ENCODE measurements at places on chromosomes 5 and 9.
A peak's percentile ranks its signal among the peaks of the same experiment; 100 is the strongest.

GRCh38 chr5:39427229-39427628, 2.4 kb upstream of the DAB2 start:
- no peak for DNase-seq

- no peak for DNase-seq
These were observed 4.5 kb upstream of the CD274 start for GRCh38 chr9:5445886-5446285.

DNA sequence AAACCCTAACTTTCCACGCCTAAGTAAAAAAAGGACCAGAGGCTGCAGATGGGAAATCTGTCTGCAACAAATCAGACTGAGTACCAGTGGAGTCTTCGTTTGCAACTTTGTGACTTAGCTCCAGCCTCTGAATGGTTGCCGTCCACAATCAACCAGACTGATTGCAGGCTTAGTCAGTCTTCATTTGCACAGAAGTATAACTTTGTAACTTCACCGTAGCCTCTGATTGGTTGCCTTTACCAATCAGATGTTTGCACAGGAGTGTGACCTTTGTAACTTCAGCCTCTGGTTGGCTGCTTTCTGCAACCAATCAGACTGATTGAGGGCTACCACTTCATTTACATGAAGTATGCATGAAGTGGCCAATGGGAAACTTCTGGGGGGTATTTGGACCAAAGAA, 53.7 kb downstream of the TGFBR1 start:
- DNase-seq = no peak

GRCh38 chr5:128962211-128962610, 3.1 kb upstream of the SLC27A6 start:
- DNase-seq = no peak

GRCh38 chr9:123629531-123629930, 273.5 kb downstream of the CRB2 start:
- DNase-seq = no peak

- DNase-seq = peak; percentile 38
These were observed 105.5 kb downstream of the AUH start for GRCh38 chr9:91256235-91256634.

GRCh38 chr9:134663084-134663483, 21.5 kb downstream of the COL5A1 start:
- DNase-seq = no peak

DNA sequence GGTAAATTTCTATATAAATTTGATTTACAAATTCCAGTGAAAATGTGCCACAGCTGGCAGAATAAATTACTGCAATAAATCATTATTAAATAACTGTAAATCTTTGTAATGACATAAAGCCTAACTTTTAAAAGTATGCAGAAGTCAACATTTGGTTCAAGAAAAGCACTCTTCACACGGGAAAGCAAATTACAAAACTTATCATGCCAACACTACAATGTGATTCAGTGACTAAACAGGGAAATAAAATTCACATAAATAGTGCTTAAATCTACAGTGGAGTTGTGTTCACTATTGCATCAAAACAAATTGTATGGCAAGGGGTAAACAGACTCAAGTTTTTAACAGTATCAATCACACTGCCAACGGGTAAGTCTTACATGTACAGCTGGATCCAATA, 117.2 kb downstream of the BNC2 start:
- no peak for DNase-seq

DNA sequence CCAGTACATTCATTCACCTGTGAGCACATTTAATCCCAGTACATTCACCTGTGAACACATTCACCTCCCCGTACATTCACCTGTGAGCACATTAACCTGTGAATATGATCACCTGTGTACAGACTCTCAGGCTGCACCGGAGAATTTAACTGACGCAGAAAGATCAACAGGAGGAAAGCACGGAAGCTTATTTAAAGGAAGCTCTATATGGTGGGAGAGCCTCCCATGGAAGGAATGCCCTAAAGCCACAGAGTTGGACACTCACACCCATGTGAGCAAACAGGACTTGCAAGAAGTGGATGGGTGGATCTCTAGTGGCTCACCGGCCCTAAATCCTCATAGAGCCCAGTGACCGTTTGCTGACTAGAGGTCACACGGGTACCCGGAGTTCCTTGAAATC, 38.2 kb downstream of the TRIP13 start:
- no peak for DNase-seq

GRCh38 chr9:6889868-6890267, 132.1 kb downstream of the KDM4C start:
- DNase-seq = no peak

DNA sequence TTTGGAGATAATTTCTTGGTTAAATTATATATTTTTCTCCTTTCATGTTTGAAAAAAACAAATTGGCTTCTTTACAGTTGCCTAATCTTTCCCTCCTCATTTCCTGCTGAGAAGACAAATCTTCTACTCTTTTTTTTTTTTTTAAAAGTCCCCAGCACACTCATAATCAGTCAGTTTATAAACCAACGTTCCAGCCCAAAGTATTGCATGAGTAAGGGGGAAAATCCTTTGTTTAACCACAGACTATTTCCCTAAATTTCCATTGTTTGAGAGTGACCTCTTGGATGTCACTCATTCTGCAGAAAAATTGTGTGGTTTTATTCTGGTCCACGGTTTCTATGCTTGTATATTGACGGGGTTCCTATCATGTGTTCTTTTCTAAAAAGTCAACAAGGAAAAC, 55.1 kb upstream of the TLR4 start:
- DNase-seq = no peak

DNA sequence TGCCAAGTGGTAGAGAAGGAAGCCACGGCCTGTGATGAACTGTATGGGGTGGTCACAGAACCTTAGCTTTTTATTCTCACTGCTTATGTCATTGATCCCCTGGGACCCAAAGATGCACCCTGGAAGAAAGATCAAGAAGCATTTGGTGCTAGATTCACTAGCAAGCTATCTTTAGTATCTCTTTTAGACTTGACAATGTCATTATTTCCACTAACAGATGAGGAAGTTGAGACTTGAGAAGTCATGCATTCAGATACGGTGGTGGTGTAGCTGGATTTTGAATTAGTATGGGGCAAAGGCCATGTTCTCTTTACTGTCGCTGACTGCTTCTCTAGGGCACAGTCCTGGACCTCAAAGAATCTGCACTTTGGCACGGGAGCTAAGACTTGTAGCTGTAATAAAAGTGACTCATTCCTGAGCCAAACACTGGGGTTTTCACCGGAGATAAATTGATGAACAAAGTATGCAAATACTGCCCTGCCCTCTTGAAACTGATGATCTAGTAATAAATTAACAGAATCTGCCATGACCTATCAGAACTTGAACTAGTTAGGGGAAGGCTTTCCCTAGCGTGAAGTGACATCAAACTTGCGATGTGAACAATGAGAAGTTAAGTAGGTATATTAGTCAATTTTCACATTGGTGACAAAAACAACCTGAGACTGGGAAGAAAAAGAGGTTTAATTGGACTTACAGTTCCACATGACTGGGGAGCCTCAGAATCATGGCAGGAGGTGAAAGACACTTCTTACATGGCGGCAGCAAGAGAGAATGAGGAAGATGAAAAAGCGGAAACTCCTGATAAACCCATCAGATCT, 5.4 kb downstream of the GDA start:
- DNase-seq = no peak

DNA sequence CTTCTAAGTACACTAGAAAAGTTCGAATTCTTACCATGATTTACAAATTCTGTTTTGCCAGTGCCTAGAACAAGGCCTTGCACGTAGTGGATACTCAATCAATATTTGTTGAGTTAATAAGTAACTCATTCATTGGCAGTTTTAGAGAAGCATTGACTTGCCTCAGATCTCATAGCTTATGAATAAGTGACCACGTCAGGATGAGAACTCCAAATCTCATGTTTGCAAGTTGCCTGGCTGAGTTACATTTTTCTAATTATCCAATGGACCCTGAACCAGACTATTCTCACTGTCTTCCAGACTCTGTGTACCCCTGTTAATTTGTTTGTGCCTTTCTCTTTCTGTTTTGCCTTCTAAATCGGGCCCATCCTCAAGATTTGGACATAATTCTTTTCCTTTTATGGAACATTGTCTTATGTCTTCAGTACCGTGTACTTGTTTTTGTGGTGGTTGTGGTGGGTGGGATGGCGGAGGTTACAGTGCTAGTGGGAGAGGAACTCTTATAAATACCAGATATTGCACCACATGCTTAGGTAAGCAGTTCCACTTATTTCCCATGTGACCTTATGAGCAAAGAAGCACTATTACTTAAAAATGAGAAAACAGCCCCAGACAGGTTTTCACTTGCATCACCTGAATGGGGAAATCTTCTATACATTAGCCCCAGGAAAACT, 96.3 kb downstream of the UNC13B start:
- DNase-seq = no peak

DNA sequence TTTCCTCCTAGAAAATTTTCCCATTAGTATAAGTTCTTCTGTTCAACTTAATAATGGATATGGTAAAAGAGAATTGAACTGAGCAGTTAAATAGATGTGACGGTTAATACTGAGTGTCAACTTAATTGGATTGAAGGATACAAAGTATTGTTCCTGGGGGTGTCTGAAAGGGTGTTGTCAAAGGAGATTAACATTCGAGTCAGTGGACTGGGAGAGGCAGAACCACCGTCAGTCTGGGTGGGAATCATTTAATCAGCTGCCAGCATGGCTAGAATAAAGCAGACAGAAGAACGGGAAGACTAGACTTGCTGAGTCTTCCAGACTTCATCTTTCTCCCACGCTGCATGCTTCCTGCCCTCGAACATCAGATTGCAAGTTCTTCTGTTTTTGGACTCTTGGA, 689.6 kb upstream of the CDH10 start:
- no peak for DNase-seq

DNA sequence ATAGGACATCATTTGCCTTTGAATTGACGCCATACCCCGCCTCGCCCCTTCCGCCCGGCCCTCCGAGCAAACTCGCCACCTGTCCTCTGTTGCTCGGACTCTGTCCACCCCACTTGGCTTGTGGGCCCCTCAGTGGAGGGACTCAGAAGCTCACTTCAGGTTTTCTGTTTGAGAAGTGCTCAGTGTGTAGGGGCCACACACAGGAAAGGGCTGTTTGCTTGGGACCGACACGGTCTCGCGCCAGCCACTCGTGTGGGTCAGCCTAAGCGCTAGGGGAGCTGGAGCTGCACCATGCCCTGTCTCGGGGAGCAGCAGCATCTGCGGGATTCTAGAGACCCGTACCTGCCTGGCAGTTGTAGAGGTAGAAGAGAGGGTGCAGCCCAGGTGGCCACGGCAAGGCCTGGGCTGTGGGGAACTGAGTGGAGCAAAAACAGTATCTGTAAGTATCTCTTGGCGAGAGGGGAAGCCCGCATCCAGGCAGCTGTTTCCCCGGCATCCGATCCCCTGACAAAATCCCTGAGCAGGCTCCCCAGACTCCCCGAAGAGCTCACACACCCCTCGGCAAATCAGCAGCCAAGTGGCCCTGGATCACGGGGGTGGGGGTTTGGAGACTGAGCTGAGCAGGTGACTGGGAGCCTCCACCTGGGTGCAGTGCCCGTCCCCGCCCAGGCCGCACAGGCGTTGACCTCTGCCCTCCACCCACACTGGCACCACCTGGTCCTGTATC, 52.2 kb downstream of the COL5A1 start:
- DNase-seq = no peak

DNA sequence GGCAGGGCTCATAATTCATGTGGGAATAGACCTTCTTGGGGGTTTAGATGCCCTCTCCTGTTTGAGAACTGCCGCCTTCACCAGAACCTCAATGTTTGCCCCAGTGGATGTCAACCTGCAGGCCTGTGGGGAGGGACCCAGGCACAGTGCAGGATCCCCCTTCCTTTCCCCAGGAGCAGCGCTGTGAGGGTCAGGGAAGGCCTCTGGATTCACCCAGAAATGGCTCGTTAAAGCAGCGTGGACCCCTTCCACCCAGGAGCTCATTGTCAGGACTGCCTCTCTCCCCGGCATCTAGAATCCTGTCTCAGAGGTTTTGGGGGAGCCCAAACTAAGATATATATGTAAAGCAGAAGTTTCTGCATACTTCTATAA, 188.3 kb downstream of the GADD45G start:
- DNase-seq = no peak

GRCh38 chr5:6398570-6399230, 20.4 kb upstream of the MED10 start:
- no peak for DNase-seq

- no peak for DNase-seq
These were observed 611.2 kb downstream of the NR2F1-AS1 start for GRCh38 chr5:92969781-92970237.

DNA sequence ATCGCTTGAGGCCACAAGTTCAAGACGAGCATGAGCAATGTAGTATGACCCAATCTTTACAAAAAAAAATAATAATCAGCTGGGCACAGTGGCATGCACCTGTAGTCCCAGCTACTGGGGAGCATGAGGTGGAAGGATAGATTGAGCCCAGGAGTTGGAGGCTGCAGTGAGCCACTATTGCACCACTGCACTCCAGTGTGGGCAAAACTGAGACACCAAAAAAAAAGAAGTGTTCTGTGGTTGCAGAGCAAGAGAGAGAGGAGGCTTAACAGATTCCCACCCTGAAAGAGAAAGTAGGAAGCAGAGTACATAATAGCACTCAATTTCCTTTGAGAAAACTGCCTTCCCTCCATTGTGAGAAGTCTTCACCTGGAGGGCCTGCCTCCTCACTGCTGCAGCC, 52.6 kb downstream of the ALDH7A1 start:
- DNase-seq = no peak
